Anterior cingulate cortex (tissue), 58 donors: ENCODE measurements at places on chromosomes 16 and 17.

DNA sequence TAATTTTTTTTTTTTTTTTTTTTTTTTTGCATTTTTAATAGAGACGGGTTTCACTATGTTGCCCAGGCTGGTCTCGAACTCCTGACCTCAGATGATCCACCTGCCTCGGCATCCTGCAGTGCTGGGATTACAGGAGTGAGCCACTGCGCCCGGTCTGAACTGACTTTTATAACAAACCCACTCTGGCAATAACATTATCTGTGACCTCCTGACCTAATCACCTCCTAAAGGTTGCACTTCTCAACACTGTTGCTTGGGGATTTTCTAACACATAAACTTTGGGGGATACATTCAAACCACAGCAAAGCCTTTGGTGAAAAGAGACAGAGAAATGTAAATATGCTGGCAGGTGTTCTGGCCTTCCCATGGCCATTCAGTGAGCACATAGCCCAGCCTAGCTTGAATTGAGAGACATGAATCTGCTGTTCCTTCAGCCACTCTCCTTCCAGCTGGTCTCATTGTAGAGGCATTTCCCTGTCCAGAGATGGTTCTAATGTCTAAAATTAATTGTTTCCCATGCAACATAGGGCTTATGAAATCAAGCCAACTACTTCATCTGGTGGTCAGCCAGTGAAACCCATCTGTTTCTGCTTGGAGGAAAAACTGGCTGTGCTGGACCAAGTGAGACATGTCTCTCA lies 28.3 kb downstream of the LYRM1 start:
- DNase-seq, result no peak

DNA sequence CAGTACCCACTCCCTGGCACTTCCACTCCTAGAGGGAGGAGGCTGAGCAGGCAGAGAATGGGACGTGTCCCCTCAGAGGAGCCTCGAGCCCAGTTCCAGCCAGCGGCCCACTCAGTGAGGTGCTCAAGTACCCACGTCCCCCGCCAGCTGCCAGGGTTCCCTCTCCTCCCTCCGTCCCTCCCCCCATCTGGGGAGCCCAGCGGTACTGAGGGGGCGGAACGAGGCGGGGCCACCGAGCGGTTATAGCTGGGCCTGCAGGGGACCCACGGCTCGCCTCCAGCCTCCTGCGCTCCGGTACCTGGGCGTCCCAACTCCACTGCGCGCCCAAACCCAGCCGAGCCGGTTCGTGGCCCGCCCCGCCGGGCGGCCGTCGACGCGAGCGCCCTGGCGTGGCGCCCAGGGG lies at the start of gene NPW:
Gene NPW, plus strand, starts transcription at position 268 of the 403 bp plus-strand sequence.
- no peak for DNase-seq

DNA sequence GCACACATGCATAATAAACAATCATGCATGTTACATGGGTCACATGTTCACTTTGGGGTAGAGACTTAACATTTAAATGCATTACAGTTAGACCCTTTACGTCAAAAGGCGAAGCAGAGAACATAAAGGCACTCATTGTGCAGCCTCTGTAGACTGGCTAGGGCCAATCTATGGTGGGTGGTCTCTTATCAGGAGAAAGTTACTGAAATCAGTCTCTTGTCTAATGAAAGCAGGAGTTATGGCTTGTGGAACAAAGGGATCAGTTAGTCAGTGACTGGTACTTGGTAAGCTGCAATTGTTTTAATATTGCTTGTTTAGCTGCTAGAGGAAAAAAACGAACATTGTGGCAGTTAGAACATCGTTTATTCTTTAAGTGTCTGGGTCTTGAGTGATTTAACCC lies 1.4 kb upstream of the CNEP1R1 start:
- no peak for DNase-seq

DNA sequence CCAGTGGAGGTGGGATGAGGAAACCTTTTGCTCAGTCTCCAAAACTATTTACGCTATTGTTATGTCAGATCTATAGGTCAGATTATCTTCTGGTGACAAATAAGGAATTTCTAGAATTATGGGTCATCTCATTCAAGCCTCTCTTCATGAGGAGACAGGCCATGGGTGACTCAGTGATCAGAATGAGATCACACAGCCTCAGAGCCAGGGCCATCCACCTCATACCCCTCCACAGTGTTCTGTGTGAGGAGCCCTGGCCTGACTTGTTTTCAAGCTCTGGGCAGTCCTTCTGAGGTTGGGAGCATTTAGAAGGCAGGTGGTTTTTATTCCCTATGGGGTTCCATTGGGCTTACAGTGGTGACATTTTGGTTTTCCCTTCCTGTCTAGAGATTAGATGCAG lies 26.5 kb downstream of the YPEL2 start:
- no peak for DNase-seq

DNA sequence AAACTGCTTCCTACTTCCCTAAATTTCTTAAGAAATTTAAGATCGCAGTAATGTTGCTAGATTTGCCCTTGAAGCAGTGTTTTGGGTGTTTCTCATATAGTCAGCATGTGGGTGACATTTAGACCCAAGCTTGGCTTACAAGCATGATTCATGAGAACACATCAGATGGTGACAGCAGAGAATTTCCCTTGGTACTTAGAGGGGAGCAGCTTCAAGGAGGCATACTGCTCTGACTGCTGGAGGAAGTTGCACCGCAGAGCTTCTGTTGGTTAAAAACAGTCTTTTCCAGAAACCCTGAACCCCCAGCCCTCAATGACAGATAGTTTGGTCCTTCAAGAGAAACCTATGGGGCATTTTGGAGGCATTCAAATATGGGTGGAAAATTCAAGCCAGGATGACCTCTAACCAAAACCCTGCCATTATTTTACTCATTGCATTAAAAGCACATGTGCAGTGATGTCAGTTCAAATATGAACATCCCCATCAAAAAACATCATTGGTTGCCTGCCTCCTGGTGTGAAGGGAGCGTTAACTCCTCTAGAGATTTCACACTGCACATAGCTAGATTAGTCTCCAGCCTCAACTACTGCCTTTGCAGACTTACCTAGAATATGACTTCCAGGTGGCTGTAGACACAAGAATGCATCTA lies 201.5 kb upstream of the CACNG5 start:
- no peak for DNase-seq

DNA sequence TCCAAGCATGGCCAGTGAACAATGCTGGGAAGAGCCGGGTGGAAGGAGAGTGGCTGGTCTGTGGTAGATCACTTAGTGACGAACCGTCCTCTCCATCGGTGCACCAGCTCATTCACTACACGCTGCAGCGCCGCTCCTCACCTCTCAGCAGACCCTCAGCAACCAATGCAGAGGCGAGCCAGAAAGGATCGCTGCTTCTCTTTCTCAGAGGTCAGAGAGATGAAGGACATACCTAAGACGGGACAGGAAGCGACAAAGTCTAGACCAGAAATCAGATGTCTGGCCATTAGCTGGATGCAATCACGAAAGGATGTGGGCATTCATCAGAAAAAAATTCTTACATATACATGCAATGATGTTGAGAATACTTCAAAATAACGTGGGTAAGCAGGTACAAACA lies 26.9 kb downstream of the NSMCE1 start:
- DNase-seq, result no peak

- DNase-seq, result no peak
Measured at GRCh38 chr16:7452090-7452489, 119.4 kb downstream of the RBFOX1 start.

DNA sequence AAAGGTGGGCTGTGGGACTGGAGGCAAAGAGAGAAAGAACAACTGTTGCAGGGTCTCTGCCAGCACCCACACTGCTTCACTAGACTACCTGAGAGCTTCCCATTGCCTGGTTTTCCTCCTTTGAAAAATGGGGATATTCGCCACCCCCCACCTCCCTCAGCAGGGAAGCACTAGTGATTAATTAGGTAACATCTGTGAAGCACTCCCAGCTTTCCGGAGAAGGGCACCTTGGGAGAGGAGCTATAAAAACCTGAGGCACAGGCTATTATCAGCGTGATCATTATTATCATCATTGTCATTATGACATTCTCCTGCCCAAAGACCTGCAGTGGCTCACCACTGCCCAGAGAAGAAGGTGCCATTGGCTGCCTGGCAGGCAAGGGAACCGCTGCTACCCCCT lies 83.5 kb downstream of the XYLT1 start:
- no peak for DNase-seq

GRCh38 chr17:76597156-76598003 lies 11.7 kb upstream of the ST6GALNAC2 start:
- no peak for DNase-seq

GRCh38 chr16:66154801-66155200 lies 211.7 kb upstream of the CDH5 start:
- no peak for DNase-seq

DNA sequence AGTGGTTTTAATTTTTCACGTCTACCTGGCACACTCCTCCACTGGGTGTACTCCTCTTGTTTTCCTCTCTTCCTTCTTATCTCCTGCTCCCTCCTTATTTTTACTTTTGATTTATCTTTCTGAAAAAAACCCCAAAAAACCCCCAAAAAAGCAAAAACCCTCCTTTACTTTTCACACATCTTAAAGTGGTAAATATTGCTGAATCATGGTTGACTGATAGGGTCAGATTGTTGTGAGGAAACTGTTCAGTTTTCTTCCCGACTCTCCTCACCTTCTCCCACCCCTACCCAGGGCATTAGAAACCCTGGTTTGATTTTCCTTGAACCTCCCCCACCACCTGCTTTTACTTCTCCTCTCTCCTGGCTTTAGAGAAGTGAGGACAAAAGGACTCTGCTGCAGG lies 25.4 kb downstream of the ARHGAP44 start:
- DNase-seq, result no peak

DNA sequence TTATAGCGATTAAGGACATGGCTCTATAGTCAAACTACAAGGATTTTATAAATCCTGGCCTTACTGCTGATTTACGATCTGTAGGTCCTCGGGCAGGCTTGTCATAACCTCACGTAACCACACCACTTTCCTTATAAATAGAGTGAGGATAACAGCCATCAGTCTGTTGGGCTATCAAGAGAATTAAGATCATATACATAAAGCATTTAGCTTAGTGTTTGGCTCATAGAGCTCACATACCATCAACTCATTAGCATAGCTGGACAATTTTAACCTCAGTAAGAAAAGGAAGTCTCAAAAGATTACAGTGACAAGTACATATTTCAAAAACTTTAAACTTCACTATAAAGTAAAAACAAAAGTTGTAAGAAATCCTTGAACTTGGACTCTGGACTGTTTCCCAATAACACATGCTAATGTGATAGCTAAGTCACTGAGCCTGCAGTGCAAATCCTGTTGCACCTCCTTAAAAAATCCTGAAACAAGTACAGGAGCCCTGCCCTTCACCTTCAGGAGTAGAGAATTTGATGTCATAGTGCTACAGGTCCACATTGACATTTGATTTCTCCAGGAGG lies 20.8 kb upstream of the CLEC3A start:
- no peak for DNase-seq

DNA sequence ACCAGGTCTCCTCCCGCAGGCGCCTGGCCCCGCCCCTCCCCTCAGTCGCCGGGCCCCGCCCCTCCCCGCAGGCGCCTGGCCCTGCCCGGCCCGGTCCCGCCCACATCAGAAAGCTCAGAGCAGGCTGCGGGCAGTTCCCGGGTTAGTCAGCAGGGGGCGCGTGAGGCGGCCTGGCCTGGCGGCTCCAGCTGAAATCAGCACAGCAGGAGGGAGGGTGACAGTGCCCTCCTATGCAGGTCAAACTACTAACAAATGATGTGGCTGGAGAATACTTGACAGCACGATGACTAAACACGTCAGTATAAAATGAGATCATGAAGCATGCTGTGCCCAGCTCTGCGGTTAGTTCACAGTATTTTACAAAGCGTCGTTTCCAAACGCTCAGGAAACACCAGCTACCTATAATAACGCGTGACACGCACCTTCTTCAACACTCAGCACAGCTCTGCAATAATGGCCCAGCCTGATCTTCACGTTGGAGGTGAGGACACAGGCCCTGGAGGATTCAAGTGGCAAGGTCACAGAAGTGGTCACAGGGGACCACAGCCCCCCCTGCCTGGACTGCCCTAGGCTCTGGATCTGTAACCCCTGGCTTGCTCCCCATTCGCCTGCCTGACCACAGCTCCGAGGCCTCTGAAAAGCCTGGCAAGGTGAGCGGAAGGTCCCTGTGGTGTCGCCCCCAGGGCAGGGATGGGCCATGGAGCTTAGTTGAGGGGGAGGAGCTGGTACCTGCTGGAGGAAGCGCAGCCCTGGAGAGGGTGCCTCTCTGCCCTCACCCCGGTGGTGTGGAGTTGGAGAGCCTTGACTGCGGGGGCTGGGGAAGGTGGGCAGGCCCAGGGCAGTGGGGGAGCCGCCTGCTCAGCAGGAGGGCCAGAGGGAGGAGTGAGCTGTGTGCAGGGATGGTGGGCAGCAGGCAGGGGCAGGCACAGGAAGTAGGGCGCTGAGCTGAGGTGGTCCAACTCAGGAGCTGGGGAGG lies 81.2 kb downstream of the KCNJ12 start:
- DNase-seq, result peak; percentile 75
